ENCODE measurements at places on chromosomes 11 and 22. TPM values are rescaled to one million over a fixed set of nuclear protein-coding genes. Genes with fewer than 3 reads are reported as not detected.

The FXYD2 gene
- total RNA-seq = not detected

The RFPL2 gene
- not detected for total RNA-seq

DNA sequence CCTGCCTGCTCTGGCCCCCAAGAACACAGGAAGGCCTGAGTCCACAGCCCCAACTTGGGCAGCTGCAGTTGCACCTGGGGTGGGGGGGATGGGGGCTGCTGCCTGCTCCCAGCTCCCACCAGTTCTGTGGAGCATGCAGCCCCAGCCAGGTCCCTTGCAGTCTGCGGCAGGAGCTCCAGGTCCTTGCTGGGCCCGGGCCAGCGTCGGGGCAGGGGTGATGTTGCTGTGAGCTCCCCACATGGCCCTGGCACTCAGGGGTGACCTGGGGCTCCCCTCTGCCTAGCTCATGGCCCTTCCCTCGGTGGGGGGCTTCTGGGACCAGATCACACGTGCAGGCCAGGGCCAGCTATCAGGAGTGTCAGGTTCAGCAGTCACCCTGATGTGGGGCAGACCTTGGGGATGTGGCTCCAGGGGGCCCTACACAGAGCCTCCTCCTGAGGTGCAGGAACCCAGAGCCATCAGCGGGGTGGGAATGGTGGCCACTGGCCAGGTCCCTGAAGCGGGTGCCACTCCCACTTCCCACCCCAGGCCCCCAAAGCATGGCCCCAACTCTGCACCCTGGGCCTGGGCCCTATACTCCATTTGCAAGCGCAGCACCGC is 10.4 kb upstream of the MED17 start:
- DNase-seq = no peak

GRCh38 chr11:120054753-120055045 is 83.2 kb downstream of the TRIM29 start:
- no peak for DNase-seq

The PDGFD gene
- total RNA-seq = under 0.01 TPM

The CHRM4 gene
- total RNA-seq = 0.29 TPM

DNA sequence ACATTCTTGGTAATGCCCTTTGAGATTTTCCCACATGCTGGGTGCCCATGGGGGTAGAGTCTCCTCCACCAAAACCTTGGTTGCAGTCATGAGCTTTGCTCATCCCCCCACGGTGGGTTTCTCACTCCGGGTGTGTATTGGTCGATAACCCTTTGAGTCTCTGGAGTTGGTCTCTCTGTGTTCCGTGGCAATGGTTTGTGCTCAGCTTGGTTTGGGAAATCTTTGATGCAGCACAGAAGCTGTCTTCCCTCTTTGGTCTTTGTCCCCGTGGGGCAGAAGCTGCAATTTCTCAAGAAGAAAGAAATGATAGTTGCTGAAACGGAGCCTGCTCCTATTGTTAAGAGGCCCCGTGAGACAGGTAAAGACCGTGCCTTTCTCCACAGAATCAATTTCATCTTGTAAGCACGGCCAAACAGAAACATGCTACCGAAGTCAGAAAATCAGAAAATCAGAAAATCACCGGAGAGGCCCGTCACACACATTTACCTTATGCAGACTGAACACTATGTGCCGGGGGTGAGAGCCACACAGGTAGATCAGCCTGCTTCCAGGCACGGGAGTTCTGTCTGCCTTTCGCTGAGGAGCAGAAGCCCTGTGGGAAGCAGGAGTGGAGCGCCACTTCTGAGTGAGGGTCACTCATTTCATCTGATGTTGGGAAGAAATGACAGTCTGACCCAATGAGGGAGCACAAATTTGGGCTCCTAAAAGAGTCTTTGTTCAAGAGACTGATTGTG is 186.1 kb downstream of the TBC1D22A start:
- no peak for DNase-seq

The DGCR8 gene
- 29.4 TPM for total RNA-seq

- DNase-seq = no peak
Measured at GRCh38 chr22:39723899-39724351, 153.4 kb downstream of the CACNA1I start.

- DNase-seq = no peak
Measured at GRCh38 chr11:72856551-72857345, 42.5 kb downstream of the ATG16L2 start.

The TNNI2 gene
- not detected for total RNA-seq

DNA sequence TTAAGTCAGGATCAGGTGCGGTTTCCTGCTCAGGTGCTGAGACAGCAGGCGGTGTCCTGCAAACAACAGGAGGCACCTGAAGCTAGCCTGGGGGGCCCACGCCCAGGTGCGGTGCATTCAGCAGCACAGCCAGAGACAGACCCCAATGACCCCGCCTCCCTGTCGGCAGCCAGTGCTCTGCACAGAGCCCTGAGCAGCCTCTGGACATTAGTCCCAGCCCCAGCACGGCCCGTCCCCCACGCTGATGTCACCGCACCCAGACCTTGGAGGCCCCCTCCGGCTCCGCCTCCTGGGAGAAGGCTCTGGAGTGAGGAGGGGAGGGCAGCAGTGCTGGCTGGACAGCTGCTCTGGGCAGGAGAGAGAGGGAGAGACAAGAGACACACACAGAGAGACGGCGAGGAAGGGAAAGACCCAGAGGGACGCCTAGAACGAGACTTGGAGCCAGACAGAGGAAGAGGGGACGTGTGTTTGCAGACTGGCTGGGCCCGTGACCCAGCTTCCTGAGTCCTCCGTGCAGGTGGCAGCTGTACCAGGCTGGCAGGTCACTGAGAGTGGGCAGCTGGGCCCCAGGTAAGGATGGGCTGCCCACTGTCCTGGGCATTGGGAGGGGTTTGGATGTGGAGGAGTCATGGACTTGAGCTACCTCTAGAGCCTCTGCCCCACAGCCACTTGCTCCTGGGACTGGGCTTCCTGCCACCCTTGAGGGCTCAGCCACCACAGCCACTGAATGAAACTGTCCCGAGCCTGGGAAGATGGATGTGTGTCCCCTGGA is at the start of gene MYO7A:
Gene MYO7A (plus strand): TSS at position 327 of the 772 bp plus-strand sequence. CDS start 2,389 bp downstream, outside the sequence.
- peak; percentile 71 for DNase-seq

The RAB39A gene
- 0.58 TPM for total RNA-seq

The TENM4 gene
- 0.06 TPM for total RNA-seq

DNA sequence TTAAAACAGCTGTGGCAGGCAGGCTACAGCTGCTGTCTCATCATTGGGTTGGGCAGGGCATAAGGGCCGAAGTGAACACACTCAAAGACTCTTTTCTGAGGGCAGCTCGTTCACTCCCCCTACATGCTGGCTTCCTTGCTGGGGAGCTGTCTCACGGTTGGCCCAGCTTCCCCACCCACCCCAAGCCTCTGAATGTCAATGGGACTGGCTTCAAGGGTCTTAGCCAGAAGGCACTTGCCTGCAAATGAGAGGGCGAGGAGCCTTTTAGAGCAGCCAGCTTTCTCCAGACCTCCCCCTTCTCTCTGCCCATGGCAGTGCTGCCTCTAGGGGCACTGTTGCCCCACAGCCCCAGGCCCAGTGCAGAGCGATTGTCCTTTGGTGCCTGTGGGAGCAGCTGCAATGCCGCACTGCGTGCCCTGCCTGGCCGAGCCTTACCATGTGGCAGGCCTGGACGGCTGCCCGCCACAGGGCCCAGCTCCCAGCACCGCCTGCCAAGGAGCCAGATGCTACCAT is 94.7 kb upstream of the RASSF10 start:
- peak; percentile 94 for DNase-seq

The OR8D1 gene
- not detected for total RNA-seq

DNA sequence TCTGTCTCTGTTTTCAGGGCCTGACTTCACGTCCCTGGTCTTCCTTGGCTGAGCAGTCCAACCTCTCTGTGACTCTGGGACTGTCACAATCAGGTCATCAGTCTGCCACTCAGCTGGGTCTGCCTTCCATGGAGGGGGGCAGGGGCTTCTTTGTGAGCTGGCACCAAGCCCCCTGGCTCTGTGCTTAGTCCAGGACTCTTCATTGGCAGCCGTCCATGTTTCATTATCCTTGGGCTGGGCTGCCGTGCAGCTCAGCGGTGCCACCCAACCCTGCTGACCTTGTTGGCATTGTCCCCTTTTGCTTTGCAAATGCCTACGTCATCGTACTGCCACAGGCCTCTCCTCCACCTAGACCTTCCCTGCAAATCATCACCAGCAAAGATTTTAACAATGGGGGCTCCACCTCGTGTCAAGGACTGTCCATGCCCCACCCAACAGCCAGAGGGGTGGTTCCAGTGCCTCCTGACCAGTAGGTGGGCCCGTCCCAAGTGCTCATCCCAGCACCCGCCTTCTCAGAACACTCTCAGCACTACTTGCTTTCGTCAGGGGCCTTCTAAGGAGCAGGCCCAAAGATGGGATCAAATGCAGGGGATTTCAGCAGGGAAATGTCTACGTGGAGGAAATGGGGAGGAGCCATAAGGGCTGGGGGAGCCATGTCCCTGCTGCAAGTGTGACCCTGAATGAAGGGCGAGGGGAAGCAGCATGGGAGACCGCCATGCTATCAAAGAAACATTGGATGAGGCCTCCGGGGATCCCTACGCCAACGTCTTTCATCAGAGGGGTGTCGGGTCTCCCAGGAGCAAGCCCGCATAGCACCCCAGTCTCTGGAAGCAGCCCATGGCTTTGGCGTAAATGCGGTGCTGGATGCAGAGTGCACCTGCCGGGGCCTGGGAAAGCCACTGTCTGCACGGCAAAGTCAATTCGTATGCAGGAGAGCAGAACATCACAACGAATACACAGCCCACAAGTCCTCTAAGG is 18.2 kb downstream of the KRTAP5-6 start:
- DNase-seq = no peak

DNA sequence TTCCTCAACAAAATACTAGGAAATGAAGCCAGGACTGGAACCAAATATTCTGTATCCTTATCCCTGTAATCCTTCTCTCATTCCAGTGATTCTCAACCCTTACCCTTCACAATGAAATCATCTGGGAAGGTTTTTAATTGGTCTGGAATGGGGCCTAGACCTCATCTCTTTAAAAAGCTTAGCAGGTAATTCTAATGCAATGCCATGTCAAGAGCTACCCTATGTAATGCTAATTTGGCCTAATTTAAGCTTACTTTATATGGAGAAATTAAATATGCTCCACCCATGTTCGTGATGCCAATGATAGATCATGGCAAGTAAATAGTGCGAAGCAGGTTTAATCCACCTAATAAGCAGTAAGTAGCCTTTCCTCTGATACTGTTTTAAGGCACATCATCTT is 101.7 kb downstream of the SGSM3 start:
- DNase-seq = no peak

DNA sequence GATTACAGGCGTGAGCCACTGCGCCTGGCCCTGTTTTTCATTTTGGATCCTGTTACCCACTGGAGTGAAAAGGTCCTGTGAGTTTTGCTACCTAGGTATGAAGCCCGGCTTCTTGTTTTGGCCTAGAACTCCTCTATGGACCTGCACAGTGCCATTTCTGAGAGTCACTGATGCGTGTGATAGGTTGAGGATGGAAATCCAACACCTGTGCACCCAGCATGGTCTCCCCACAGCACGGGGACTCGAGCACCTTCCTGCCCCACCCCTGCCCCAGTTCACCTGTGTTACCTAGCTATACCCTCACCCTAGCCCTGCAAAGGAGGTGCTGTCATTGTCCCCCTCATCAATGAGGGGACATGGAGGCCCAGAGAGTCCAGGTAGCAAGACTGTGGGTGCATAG is 5.1 kb downstream of the FBLN1 start:
- DNase-seq = no peak

- no peak for DNase-seq
Measured at GRCh38 chr11:55172734-55173415, 89.1 kb upstream of the TRIM48 start.

GRCh38 chr22:26446808-26447515 is 17.9 kb downstream of the ASPHD2 start:
- no peak for DNase-seq

Data from LHCN-M2 (cell line).